ENCODE measurements at places on chromosomes 3 and 15. TPM values are rescaled to one million over a fixed set of nuclear protein-coding genes. Genes with fewer than 3 reads are reported as not detected.

The SH3GL3 gene
- 3.9 TPM for total RNA-seq

The VIPR1 gene
- total RNA-seq: 9.3 TPM

The C3orf49 gene
- total RNA-seq: not detected

GRCh38 chr15:52466134-52466701 is 62.5 kb downstream of the MYO5A start:
- DNase-seq: no peak

- no peak for DNase-seq
Measured at GRCh38 chr3:123773681-123774431, 110.3 kb downstream of the MYLK start.

DNA sequence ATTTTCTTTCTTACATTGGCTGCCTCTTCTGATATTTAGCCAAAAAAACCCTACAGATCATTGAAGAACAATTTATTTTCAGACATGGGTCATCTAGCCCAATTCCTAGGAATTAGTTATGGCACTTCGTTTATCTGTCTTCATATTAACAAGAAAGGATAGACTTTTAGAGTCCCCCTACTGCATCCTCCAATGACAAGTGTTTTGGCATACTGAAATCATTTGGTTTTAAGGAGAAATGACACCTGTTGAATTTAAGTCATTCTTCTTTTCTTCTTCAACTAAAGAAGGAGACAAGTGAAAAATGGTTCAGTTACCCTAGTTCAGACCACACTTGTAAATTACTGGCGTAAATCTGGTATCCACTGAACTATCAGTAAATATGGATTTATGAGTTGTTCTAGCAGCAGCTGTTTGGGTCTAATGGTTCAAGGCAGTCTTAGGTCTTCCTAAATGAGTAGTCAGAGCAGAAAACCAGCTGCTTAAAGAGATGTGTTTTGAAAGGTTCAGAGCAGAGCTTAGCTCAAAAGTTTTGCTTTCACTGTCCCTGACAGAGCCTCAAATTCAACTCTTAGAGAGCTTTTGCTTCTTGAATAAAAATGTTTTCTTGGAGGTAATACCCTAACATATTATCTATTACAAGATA is 5.6 kb downstream of the VGLL3 start:
- no peak for DNase-seq

- DNase-seq: no peak
Measured at GRCh38 chr3:25427942-25428788, at the start of gene RARB. Gene RARB (plus strand): TSS chr3:25428263. CDS start chr3:25428732, 469 bp downstream.

GRCh38 chr15:75197062-75197630 is 4.5 kb upstream of the C15orf39 start:
- no peak for DNase-seq

DNA sequence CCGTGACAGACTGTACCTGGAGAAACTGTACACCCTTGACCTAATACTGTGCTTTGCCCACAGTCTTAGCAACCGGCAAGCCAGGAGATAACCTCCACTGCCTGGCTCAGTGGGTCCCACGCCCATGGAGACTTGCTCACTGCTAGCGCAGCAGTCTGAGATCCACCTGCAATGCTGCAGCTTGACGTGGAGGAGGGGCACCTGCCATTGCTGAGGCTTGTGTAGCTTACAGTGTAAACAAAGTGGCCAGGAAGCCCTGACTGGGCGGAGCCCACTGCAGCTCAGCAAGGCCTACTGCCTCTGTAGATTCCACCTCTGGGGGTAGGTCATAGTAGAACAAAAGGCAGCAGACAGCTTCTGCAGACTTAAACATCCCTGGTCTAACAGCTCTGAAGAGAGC is 189.3 kb downstream of the EDEM1 start:
- no peak for DNase-seq

- DNase-seq: no peak
Measured at GRCh38 chr3:177928172-177928873, 607.9 kb upstream of the KCNMB2 start.
